Calu3 (cell line): ENCODE measurements at places on chromosomes 3 and 15. TPM values are rescaled to one million over a fixed set of nuclear protein-coding genes. Genes with fewer than 3 reads are reported as not detected.

- H3K27ac ChIP-seq, result no peak overlapping the region
- no peaks in the 10 kb centered on the region for H3K36me3 ChIP-seq
- no peak for DNase-seq
Measured at GRCh38 chr3:90080988-90081387, 973.6 kb downstream of the EPHA3 start.

DNA sequence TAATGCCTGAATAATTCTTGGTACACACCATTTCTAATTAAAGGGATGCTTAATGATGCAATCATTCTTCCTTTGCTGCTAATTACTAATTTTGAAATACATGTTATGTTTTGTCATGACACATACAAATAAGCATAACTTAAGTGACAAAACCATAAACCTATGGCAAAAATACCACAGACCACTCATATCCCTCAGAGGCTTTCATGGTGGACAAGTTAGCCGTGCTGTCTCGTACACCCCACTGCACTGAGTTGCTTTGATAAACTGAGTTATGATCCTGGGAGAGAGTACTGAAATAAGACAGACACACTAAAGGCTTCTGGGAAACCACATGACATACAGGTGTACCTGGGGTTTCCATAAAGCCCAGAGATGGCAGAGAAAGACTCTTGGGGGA, 913.8 kb downstream of the FHIT start:
- no peak for DNase-seq
- no peaks in the 10 kb centered on the region for H3K4me1 ChIP-seq
- no peak overlapping the region for H3K27ac ChIP-seq
- no peak overlapping the region for H3K4me3 ChIP-seq
- no peaks in the 10 kb centered on the region for H3K36me3 ChIP-seq
- no peaks in the 10 kb centered on the region for H3K27me3 ChIP-seq

DNA sequence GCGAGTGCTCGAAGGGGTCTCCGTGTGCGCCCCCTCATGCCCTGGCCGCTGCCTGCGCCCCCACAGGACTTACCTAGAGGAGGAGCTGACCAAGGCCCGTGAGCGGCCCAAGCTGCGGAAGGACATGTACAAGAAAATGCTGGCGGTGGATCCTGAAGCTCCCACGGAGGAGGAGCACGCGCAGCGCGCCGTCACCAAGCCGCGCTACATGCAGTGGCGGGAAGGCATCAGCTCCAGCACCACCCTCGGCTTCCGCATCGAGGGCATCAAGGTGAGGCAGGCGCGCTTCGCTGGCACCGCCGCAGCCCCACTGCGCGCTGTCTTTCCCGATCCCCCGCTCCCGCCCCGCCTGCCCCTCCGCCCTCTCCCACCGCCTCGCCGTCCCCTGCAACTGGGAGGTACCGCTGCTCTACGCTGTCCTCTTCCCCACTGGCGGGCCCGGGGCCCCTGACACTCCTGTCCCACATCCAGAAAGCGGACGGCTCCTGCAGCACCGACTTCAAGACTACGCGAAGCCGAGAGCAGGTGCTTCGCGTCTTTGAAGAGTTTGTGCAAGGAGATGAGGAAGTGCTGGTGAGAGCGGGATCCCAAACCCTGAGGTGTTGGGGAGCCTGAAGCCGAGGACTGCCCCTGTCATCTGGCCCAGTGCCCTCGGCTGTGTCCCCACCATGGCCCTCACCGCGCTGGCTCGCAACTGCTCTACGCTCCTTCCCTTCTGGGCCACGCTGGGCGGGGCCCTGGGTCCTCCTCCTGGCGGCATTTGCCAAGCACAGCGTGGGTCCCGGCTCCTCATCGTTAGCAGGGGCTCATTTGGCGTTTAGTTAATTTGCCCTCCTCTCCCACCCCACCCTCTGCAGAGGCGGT, 8.5 kb downstream of the ITPKA start:
- H3K27me3 ChIP-seq, result no peaks in the 10 kb centered on the region
- no peak overlapping the region for H3K27ac ChIP-seq
- no peak for DNase-seq
- no peaks in the 10 kb centered on the region for H3K4me1 ChIP-seq

AP3S2 gene
- total RNA-seq, result 46.2 and 51.9 TPM in 2 replicates

- H3K27me3 ChIP-seq, result no peaks in the 10 kb centered on the region
- no peaks in the 10 kb centered on the region for H3K4me1 ChIP-seq
- no peak overlapping the region for H3K4me3 ChIP-seq
- no peaks in the 10 kb centered on the region for H3K36me3 ChIP-seq
- no peak overlapping the region for H3K27ac ChIP-seq
Measured at GRCh38 chr3:114878114-114878839, 268.8 kb downstream of the ZBTB20 start.
